ENCODE measurements at places on chromosomes 12 and 14.

DNA sequence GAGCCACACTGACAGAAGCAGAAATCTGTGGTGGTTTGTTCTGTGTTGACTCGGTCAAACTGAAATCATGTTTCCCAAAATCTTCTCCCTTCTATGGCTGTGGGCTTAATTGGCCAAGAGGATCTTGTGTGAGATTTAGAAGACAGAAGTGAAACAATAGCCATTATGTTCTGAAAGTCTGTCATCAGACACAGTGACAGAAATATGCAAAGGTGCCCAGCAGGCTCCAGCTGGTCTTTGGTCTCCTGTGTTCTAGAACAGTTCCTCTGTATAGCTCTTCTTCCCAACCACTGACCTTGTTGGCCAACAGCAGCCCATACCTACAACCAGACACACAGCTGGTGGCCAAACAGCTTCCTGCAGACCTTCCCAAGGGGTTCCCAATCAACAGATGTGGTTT, 25.0 kb upstream of the COCH start:
- no peak for DNase-seq

DNA sequence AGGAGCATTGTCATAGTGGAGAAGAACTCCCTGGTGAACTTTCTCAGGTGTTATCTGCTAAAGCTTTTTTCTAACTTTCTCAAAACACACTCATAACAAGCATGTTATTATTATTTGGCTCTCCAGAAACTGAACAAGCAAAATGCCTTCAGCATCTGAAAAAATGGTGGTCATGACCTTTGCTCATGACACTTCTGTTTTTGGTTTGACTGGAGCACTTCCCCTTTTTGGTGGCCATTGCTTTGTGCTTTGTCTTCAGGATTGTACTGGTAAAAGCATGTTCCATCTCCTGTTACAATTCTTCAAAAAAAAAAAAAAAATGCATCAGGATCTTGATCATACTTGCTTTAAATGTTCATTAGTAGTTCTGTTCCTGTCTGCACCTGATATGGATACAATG, 1241.6 kb upstream of the USP15 start:
- no peak for DNase-seq

GRCh38 chr12:111636209-111636945, 37.3 kb upstream of the ATXN2 start:
- peak; percentile 5 for DNase-seq

GRCh38 chr14:90691627-90692026, 124.6 kb downstream of the TTC7B start:
- DNase-seq: no peak

- no peak for DNase-seq
Measured at GRCh38 chr12:132025526-132025925, 75.8 kb downstream of the EP400 start.

Measured in thoracic aorta (tissue), 2 donors.